ENCODE measurements at places on chromosomes 7 and 10.

- no peak for DNase-seq
Measured at GRCh38 chr7:114439581-114439980, 25.0 kb downstream of the FOXP2 start.

- no peak for DNase-seq
Measured at GRCh38 chr10:59753267-59753666, at the start of gene MRLN. Gene MRLN (minus strand): TSS chr10:59753455.

- no peak for DNase-seq
Measured at GRCh38 chr10:63562857-63563256, 41.7 kb downstream of the REEP3 start.

- no peak for DNase-seq
Measured at GRCh38 chr7:17829001-17829400, 111.3 kb downstream of the SNX13 start.

DNA sequence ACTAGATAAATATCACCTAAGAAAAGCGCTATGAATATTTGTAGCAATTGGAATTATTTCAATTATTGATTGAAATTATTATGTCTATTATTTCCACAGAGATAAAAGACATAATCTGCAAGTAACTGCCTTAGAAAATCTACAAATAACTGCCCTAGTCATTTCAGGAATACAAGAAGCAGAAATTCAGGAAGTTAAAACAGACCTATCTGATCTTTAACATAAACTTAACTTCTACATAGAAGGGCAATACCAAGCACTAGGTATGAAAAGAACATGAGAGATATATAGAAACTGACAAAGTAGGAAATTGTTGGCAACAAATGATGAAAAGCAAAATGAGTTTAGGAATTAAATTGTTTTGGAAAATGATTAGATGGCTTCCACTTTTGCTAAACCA, 31.8 kb upstream of the AKR1B10 start:
- DNase-seq: no peak

- DNase-seq: no peak
Measured at GRCh38 chr7:66731986-66732385, 8.5 kb upstream of the RABGEF1 start.

GRCh38 chr10:95756809-95757684, 1.1 kb downstream of the ENTPD1 start:
- DNase-seq: no peak

DNA sequence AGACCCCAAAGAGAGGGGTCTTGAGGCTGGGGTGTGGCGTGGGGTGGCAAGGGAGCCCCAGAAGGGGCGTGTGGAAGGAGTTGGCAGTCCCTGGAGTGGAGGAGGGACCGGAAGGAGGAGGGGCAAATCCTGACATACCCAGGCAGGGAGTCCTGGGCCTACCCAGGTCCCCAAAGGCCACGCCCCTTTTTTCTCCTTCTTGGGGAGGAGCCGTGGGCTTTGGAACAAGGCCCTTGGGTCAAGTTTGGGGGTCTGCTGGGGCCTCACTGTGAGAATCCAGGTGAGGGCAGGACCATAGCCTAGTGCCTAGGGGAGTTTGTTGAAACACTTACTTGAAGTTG, 1.2 kb upstream of the SMARCD3 start:
- peak; percentile 79 for DNase-seq

DNA sequence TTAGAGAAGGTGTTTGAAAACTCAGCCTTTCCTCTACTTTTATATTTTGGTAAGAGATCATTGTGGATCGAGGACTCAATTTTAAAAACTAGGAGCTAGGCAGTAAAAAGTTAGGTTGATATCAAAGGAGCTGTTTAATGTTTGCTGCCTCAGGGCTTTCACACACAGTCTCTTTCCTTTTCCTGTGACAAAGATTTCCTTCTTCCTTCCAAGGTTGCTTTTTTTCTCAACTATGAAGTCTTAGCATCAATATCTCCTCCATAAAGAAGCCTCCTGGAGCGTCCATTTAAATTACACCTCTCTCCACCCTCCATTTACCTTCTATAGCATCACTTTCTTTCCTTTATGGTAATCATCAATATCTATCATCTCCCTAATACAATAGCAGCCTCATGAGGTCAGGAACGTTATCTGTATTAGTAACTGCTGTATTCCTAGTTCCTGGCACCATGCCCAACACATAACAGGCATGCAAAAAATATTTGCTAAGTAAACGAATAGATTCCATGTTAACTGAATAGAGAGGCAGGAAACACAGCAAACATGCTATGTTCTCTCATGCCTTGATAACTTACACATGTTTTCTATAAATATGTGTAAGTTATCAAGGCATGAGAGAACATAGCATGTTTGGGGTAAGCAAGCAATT, 48.5 kb downstream of the GNAT3 start:
- DNase-seq: no peak

GRCh38 chr10:113600569-113600968, 47.7 kb downstream of the HABP2 start:
- DNase-seq: no peak

GRCh38 chr10:93954726-93955363, 38.9 kb upstream of the PLCE1 start:
- DNase-seq: no peak

DNA sequence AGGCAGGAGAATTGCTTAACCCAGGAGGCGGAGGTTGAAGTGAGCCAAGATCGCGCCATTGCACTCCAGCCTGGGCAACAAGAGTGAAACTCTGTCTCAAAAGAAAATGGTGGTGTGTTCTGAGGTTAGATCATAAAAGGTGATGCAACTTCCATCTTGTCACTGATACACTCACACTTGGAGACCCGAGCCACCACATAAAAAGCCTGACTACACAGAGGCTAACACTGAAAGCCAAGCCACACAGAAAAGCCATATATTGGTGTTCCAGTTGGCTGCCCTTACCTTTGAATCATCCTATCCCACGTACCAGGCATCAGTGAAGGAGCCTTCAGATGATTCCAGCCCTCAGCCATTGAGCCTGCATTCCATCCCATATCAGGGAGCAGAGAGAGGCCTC, 4.0 kb downstream of the MORN4 start:
- DNase-seq: no peak

GRCh38 chr7:2824678-2825461, 19.2 kb downstream of the GNA12 start:
- no peak for DNase-seq

- no peak for DNase-seq
Measured at GRCh38 chr10:1548596-1548995, 188.7 kb downstream of the ADARB2 start.

- DNase-seq: no peak
Measured at GRCh38 chr10:76733441-76733936, 904.1 kb downstream of the KCNMA1 start.

DNA sequence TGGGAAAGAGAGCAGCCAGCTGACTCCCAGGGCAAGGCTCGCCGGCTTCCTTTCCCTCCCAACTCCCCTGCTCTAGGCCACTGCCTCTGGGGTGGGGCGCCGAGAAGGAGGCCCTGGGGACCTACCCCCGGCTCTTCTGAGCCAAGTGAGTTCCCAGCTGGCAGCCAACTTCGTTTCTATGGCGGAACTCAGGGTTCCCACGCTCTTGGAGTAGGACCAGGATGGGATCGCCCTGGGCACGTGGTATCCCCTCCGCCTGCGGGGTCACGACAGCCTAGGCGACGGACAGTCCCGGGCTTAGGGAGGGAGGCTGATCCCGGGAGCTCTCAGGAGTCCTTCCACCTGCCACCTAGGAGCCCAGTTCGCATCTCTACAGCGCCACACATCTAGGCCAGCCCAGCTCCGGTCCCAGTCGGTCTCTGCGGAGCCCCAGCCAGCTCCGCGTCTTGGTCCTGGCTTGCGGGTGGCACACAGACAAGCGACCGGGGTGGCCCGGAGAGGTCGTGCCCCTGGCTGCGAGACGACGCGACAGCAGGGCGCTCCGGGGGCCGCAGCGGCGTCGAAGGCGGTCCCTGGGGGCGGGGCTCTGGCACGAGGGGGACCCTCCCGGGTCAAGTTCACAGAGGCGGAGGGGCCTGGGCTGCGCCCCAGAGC, 20.5 kb upstream of the GATA3 start:
- no peak for DNase-seq

- DNase-seq: no peak
Measured at GRCh38 chr7:124171068-124171467, 138.2 kb upstream of the TMEM229A start.

GRCh38 chr7:17968791-17969715, 28.8 kb upstream of the SNX13 start:
- no peak for DNase-seq

GRCh38 chr7:30906014-30906413, 5.6 kb upstream of the AQP1 start:
- no peak for DNase-seq

- DNase-seq: no peak
Measured at GRCh38 chr7:137130751-137131158, 212.8 kb downstream of the PTN start.

- no peak for DNase-seq
Measured at GRCh38 chr7:2604608-2605174, 27.1 kb upstream of the TTYH3 start.

- no peak for DNase-seq
Measured at GRCh38 chr7:140661124-140661523, 11.6 kb upstream of the ADCK2 start.

DNA sequence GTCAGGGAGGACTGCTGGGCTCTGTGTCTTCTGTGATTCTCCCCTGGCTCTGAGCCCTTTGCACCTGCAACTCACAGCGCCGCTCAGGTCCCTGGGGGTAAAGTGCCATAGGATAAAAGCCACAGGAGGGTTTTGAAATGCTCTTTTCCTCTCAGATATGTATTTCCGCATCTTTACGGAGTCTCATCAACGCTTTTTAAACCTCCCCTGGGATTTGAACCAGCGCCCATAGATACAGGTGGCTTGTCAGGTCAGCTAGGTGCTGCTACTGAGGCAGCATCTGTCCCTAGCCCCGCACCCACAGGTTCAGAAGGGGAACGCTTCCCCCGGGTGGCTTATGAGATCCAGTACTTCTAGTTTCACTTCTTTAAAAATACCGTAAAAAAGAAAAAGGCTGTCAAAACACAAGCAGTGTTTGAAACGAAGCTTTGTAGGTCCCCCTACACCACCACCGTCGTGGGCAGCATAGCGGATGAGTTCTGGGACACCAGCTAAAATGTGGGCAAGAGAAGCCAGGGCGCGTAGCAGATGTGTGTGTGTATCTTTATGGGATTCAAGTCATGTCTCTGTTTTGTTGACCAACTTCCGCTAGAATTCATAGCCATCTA, 173.5 kb downstream of the CUX1 start:
- DNase-seq: no peak

- no peak for DNase-seq
Measured at GRCh38 chr7:98556288-98556687, 60.8 kb upstream of the NPTX2 start.

DNA sequence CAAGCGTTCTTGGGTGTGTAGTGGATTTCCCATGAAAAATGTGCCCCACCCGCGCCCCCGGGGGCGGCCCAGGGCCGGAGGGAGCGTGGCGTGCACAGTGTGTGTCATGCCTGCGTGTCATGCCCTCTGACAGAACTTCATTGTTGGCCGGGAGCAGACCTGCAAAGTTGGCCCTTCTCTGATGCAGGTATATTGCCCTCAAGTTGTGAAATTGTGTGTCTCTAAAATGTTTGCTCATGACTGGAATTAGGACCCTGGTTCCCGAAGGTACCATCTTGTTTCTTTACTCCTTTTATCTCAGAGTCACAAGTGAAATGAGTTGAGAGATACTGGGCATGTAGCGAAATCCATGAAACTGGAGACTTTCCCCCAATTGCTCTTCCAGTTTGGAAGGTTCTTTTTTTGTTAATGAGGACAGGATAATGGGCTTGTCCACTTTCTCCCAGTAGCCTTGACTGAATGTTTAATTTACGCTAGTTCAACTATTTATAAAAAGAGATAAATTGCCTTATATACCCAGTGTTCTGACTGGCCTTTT, 26.2 kb downstream of the ADK start:
- peak; percentile 24 for DNase-seq

- DNase-seq: no peak
Measured at GRCh38 chr10:56496186-56496486, 135.1 kb upstream of the ZWINT start.

DNA sequence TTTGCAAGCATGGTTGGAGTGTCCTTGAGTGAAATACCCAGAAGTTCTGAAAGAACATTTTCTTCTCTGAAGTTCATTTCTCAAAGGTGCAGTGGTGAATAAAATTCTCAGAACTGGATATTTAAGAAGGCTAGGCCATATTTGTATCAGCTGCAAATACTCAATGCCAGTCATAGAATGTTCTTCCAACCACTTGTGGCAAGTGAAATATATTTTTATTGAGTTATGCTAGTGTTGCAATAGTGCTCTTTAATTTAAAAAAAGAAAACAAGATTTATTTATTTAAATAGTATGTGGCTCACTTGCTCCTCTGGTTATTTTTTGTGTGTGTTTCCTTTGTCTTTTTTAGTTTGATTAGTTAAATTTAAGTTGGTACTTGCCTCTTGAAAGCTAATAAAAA, 64.5 kb downstream of the PALS2 start:
- no peak for DNase-seq

DNA sequence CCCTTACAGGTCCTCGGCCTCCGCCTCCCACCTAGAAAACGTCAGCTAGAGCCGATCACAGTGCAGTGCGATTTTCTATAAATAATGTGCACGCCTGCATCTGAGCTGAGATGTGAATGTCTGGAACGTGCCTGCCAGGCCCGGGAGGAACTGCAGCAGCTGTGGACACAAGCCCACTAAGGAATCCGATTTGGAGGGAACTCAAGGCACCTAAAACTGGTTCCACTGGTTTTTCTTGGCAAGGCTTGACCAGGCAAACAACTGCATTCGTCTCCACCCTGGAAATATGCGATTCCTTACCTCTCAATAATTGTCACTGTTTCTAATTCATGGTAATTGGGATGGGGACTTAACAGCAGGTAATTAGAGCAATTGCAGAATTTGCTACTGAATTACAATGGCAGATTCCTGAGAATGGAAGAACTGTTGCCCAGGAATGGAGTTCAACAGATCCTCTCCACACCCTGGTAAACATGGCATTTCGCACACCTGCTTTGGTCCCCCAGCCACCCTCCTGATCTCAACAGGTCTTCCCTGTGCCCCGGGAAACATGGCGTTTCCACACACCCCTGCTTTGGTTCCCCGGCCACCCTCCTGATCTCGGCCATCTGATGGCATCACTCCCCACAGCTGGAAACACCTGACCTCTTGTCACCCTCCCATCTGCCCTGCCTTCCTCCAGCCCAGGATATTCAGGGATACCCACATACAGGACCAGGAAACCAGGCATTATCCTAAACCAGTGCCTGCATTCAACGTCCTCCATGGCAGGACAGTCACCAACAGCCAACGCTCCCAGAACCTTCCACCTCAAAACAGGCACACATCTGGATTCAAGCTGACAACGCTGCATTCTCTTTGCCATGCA, 76.0 kb downstream of the DIP2C start:
- DNase-seq: no peak

DNA sequence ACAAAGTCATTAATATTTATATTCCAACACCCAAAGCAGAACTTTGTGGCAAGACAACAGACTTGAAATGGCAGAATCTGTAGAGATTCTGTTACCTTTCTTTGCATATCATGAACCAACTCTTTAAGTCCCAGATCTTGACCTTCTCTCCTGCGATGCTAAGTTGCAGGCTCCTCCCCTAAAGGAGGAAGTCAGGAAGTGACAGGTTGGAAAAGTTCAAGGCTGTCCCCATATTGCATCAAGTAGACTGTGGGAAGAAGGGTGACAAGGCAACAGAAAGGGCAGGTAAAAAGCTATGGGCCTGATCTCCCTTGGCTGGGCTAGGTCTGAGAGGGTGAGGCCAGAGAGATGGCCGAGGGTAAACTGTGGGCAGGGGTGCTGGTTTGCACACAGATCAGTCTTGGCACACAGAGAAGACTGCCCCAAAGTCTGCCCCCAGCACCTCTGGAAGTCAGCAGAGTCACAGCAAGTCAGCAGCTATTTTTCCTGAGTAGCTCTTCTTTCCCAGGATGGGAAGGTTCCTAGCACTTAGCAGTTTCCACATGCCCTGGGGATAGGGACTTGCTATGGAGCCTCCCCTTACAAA, 115.1 kb downstream of the RAPGEF5 start:
- no peak for DNase-seq
